ENCODE measurements at places on chromosomes 4 and X.

DNA sequence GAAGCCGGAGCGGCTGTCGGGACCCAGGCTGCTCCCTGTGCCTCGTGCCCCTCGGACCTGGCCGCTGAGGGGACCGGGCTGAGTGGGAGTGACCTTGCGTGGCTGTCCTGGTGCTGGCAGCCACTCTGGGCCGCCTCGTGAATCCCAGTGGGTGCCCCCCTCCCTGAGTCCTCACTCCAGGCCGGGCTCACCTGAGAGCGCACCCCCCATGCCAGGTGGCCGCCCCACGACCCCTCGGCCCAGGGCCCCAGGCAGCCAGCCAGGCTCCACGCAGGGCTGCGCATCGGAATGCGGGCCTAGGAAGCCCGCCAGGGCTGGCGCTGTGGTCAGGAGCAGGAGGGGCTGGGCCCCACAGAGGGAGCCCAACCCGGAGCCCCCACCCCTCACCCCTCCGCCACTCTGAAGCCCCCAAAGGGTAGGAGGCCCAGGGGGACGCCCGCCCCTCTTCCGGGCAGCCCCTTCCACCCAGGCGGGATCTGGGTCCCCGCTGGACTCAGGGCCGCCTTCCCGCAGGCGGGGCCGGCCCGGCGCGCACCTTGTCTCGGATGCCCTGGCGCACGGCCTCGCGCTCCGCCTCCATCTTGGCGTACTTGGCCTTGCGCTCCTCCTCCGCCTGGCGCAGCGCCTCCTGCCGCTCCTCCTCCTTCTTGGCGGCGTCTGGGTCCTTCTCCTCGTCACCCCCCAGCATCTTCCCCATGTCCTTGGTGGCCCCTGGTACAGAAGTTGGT lies 33.9 kb downstream of the CPLX1 start:
- no peak for DNase-seq

DNA sequence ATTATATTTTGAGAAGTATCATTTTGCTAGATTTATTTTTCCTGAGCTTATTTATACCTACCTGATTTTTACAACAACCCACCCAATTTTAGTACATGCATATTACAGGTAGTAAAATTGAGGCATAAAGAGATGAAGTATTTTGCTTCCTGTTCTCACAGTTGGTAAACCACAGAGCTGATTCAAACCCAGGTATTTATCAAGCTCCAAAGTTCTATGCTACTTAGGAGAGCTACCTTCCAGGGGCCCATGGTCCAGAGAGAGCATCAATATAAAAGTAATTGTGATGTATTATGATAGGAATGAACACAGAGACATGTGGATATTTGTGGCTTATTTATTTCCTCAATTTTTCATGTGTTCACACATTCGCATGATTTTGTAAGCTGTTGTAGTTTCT lies 20.2 kb upstream of the GBA3 start:
- DNase-seq = no peak

DNA sequence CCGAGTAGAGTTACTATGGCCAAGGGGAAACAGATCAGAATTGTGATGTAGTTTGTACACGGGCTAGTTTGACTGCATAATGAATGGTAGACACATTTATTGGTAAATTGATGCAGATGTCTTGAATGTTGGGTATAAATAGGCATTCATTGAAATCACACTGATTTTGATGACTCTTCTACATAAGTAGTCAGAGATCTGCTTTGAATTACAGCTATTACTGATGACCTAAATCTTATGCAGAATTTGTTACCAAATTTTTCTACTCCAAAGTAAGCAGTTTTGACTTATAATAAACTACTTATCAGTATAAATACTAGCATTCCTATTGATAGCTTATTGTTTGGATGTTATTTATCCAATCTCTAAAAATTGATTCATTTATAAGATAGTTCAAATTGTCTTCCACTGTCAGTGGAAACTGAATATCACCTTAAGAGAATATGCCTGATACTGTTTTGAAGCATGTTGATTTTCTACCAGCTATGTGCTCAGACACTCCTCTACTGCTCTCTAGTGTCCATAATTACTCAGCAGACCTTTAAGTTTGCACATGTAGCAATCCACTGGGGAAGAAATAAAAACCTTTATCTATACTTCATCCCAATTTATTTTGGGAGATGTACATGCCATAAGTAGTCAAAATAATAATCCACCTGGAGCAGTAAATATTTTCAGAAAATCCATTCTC lies 120.3 kb downstream of the RASL11B start:
- peak; percentile 67 for DNase-seq

GRCh38 chrX:17818726-17819125 lies 42.4 kb downstream of the RAI2 start:
- no peak for DNase-seq

DNA sequence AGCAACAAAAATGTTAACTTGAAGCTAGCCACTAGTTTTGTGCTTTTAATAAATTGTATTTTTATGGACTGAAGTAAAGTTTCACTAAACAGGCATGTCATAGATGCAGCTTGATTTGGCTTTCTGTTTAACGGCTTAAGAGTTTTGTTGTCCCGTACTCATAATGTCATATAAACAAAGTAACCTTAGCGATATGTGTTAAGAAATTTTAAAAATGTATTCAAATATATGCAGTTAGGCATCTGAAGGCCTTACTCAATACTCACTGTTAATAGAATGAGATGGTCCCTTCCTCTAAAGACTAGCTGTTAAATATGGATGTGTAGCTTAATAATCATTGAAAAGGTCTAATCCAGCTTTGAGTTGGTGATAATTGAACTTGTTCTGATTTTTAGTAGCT lies 1.0 kb upstream of the SCLT1 start:
- DNase-seq = no peak

DNA sequence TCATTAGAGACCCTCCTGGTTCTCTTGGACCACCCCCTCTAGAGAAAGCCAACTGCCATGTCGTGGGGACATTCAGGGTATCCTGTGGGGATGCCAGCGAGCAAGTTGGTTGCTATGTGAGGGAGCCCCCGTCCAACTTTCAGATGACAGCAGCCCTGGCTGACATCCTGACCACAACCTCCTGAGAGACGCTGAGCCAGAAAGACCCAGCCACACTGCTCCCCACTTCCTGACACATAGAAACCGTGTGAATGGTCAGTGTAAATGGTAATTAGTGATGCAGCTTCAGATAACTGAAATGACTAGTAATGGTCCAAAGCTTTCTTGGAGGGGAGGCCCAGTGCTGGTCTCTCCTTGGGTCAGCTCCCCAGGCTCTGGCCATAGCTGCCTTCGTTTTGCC lies 10.8 kb downstream of the CLCN4 start:
- DNase-seq = no peak

GRCh38 chr4:176638992-176639391 lies 153.7 kb downstream of the VEGFC start:
- no peak for DNase-seq

GRCh38 chrX:37755025-37755424 lies 24.8 kb upstream of the CYBB start:
- no peak for DNase-seq

GRCh38 chrX:57964975-57965374 lies 54.7 kb upstream of the ZXDA start:
- no peak for DNase-seq

- peak; percentile 21 for DNase-seq
These were observed 79.8 kb downstream of the FUNDC1 start for GRCh38 chrX:44462850-44463249.

- no peak for DNase-seq
These were observed 18.0 kb downstream of the NBDY start for GRCh38 chrX:56746996-56747395.

DNA sequence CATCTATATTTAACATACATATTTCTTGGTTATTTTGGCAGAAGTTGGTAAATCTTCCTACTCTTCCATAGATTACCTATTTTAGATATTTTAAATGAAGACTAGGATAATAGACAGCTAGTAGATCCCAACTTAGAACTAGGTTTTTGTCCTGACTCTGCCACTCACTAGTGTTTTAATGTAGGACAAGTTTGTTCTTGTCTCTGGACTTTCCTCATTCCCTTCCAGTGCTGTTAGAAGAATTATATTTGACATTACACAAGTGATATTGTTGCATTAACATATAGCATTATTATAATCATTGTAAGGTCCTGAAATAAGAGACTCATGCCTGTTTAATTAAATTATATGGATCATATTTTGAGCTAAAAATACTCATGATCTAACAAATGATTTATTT lies 24.1 kb upstream of the ALB start:
- no peak for DNase-seq

- DNase-seq = no peak
These were observed 244.0 kb upstream of the SMIM31 start for GRCh38 chr4:164509951-164510350.

GRCh38 chrX:118764122-118764521 lies 36.7 kb downstream of the IL13RA1 start:
- DNase-seq = no peak

DNA sequence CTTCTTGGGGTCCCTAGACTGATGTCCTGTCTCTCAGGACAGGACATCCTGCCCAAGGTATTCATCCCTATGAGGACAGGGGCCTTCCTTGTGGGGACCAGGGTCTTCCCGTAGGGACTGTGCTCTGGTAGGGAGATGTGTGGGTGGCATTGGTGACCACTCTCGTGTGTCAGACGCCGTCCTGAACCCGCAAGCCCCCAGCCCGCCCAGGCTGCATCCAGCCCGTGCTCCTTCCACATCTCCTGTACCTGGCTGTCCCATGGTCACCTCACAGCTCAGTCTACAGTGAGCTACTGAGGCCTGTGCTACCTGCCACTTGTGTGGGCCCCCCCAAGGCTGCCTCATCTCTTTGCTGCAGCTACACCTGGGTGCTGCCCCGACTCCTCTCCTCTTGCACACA lies 24.0 kb downstream of the WFS1 start:
- no peak for DNase-seq

GRCh38 chr4:8241895-8242696 lies 27.5 kb upstream of the HTRA3 start:
- peak; percentile 96 for DNase-seq

DNA sequence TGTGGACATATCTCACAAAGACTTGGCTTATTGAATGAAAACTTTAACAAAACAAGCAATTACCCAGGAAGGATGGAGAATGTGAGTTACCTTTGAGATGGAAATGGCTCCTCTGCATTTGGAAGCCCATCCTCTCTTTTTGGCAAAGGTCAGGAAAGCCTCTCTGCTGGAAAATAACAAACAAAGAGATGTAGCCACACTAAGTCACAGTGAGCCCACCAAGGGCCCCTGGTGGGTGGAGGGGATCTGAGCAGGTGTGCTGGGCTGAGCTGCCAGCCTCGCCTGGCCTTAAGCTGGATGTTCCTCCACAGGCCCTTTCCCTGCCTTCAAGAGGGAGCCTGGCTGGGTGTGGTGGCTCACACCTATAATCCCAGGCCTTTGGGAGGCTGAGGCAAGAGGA lies 269.2 kb downstream of the HNRNPD start:
- no peak for DNase-seq

- DNase-seq = peak; percentile 59
These were observed 26.5 kb upstream of the NEIL3 start for GRCh38 chr4:177283167-177283566.

DNA sequence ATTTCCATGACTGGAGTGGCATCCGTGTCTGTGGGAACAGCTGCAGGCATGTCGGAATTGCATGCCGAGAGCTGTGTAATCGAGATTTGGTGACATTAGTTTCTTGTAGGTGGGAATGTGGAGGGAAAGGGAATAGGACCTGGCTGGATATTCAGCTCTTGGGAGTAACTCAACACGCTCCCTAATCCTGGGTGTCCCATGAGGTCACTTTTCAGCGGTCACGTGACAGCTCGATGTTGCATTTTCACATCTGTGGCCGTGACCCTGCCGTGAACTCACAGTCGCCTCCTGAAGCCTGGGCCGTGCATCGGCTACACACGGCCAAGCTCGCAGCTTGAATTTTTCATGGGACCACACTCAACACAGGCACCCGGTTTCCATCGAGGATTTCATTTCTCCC lies 25.8 kb upstream of the PSAPL1 start:
- DNase-seq = no peak

DNA sequence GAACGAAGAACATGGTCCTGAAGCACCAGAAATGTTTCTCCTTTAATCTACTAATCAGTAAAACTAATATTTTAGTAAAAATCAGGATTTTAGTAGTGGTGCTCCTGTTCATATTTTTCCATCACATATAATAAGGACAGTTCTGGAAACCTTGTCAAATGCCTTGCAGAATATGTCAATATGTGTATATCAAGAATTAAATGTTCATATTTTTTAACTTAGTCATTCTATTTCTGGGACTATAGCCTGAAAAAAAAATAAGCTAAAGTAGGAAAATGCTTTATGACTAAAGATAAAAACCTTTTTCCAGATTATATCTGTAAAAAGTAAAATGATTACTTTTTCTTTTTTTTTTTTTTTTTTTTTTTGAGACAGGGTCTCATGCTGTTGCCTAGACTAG lies 65.1 kb downstream of the MAB21L2 start:
- DNase-seq = no peak

Data from AG08395 (cell line).